CD14-positive monocyte (primary cell): ENCODE measurements at places on chromosomes 16 and 17.

DNA sequence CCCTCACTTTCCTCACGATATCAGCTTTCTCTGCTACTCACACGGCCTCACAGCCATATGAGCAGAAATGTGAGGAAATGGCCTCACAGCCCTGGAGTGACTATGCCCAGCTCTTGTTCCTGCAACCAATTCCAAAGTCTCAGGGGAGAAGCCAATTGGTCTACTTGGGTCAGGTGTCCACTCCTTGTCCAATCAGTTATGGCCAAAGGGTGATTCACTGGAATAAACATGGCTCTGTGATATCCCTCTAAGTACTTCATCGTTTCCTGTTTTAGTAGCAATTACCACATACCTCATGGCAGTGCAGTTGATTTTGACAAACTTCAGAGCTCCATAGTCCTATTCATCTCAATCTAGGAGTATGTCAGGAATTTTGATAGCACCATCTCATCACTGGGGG lies 195.4 kb downstream of the KATNIP start:
- no peak for DNase-seq
- H3K36me3 ChIP-seq = peaks cover 7% of the 10 kb centered on the region
- peaks cover 7% of the 10 kb centered on the region for H3K4me1 ChIP-seq
- H3K27me3 ChIP-seq = no peaks in the 10 kb centered on the region

DNA sequence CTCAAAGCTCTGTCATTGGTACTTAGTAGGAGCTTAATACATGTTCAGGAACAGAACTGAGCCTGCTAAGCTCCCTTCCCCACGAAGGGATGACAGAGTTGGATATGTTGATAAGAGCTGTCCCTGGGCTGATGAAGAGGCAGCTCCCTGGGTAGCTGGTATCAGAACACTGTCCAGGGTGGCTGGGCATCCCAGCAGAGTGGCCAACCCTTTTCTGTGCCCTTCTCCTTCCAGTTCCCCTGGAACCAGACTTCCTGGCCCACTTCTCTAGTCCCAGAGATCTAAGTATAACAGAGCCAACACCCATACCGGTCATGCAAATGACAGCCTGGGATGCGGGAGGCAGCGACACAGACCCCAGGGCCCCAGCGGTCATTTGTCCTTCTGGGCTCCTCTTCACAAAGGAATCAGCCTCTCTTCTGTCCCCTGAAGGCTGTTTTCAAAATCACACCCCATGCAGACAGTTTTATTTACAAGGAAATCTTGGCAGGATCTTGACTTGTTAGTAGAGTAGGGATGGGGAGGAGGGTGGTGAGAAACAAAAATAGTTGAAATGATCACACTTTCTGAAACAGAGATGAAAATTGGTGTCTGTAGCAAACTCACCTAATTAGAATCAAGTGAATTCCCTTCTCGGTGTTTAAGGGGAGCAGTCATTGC lies 1.4 kb upstream of the RHBDL3 start:
- peaks cover 77% of the 10 kb centered on the region for H3K27me3 ChIP-seq
- H3K4me1 ChIP-seq = peaks cover 21% of the 10 kb centered on the region
- H3K27ac ChIP-seq = no peak overlapping the region
- H3K4me3 ChIP-seq = no peak overlapping the region

DNA sequence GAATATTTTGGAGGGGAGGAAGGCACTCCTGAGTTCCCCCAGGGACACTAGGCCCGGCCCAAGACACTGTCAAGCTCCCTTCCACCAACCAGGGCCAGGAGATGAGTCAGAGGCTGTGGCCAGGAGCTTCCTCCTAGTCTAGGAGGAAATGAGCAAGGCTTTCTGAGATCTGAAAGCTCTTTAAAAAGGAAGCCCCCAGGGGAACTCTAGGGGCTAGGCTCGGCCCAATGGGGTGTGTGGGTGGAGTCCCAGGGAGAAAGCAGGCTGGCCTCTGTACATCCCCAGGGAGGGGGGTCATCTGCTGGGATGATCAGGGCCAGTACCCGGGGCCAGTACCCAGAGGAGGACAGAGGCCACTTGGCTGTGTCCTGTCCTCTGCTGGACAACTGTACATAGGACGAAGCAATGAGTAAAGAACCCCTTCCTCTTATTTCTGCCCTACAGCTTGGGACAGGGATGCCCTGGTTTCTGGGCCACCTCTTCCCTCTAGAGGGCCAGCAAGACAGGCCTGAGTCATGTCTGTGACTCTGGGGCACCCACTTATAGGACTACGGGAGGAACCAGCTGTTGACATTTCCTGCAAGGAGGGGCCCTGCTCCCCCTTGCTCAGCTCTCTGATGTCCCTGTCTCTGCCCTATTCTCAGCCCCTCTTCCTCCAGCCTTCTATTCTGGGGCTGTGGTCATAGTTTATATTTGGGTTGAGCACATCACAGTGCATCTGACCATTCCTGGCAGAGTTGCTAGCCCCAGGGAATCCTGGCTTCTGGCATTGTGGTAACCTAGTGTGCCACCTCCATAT lies 2.7 kb downstream of the FHOD1 start:
- peaks cover 68% of the 10 kb centered on the region for H3K4me1 ChIP-seq
- H3K4me3 ChIP-seq = peak overlapping the region; percentile 71
- H3K27ac ChIP-seq = peak overlapping the region; percentile 84
- peaks cover 2% of the 10 kb centered on the region for H3K36me3 ChIP-seq

- H3K27me3 ChIP-seq = no peaks in the 10 kb centered on the region
- H3K27ac ChIP-seq = no peak overlapping the region
- H3K4me3 ChIP-seq = no peak overlapping the region
- peaks cover 48% of the 10 kb centered on the region for H3K4me1 ChIP-seq
- no peak for DNase-seq
- H3K36me3 ChIP-seq = peaks cover 62% of the 10 kb centered on the region
Observed at GRCh38 chr17:16442141-16442540, 26.8 kb downstream of the TRPV2 start.

GRCh38 chr16:76081967-76082366 lies 195.2 kb upstream of the CNTNAP4 start:
- no peaks in the 10 kb centered on the region for H3K36me3 ChIP-seq
- no peaks in the 10 kb centered on the region for H3K4me1 ChIP-seq
- H3K27ac ChIP-seq = no peak overlapping the region

- peaks cover 7% of the 10 kb centered on the region for H3K27me3 ChIP-seq
- no peaks in the 10 kb centered on the region for H3K36me3 ChIP-seq
- peak overlapping the region; percentile 28 for H3K27ac ChIP-seq
- peak; percentile 86 for DNase-seq
- H3K4me3 ChIP-seq = no peak overlapping the region
- peaks cover 30% of the 10 kb centered on the region for H3K4me1 ChIP-seq
Observed at GRCh38 chr16:57807968-57808528, 5.8 kb upstream of the KIFC3 start.

DNA sequence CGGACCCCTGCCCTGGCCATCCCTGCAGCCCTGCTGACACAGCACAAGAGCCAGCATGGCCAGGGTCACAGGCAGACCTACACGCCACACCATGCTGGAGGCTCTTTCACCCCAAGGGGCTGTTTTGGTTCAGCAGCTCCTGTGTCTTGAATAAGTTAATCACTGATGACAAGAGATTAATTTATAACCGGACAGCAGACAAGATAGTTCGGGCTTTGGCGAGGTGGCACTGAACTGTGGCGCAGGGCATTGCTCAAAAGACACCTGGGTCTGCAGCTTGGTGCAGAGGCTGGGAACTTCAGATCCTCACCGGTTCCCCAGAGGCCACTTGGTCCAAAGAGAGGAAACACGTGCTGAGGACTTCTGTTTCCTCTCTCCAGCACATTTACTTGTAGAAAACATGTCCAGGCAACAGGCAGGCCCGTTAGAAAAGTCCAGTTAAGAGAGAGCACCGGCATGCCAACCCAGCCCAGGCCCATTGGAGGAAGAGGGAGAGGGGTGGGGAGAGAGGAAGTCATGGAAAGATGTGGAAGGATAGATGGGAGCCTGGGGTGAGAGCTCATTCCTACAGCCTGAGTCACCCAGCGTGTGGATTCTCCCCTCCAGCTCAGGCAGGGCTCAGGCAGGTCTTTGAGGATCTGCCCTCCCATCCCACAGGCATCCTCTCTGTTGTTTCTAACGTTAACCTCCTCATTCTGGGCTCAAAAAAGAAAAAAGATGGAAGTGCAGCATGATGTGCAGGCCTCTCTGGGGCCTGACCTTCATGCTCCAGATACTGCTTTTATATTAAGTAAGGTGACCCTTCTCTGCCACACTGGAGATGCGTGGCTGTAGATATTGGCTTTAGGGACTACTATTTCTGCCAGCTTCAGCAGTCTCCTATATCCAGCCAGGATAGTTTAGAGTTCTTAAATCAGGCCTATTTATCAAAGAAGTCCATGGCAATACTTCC lies 80.0 kb upstream of the HNF1B start:
- peaks cover 78% of the 10 kb centered on the region for H3K4me1 ChIP-seq
- no peaks in the 10 kb centered on the region for H3K36me3 ChIP-seq
- DNase-seq = no peak
- H3K4me3 ChIP-seq = no peak overlapping the region
- peak overlapping the region; percentile 86 for H3K27ac ChIP-seq
- H3K27me3 ChIP-seq = no peaks in the 10 kb centered on the region

GRCh38 chr17:82536512-82537201 lies 17.1 kb downstream of the FOXK2 start:
- DNase-seq = no peak
- H3K27ac ChIP-seq = peak overlapping the region; percentile 13
- peaks cover 32% of the 10 kb centered on the region for H3K4me1 ChIP-seq
- no peaks in the 10 kb centered on the region for H3K27me3 ChIP-seq
- H3K4me3 ChIP-seq = no peak overlapping the region

DNA sequence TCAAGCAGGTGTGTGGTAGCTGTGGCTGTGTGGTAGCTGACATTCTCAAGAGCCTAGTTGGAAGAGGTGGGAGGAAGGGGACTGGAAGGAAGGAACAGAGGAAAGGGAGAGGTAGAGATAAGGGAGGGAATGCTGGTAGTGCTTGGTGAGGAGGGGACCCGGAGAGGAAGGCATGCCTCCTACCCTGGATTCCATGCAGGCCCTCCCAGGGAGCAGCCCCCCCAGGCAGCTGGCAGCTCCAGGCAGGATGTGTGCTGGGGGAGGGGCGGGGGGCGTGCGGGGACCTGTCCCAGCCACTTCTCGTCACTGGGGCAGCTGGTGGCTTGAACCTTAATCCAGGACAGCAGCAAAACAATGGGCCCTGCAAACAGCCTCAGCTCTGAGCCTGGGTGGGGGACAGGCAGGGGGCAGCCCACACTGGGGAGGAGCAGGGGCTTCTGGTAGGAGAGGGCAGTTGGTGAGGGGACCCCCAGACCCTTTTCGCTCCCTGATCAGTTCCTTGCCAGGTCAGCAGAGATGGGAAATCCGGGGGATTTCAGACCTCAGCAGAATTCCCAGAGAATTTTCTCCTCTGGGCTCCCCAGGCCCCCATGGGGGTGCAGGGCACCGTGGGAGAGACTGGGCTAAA lies 27.1 kb downstream of the ARHGAP23 start:
- DNase-seq = no peak
- no peaks in the 10 kb centered on the region for H3K36me3 ChIP-seq
- peaks cover 28% of the 10 kb centered on the region for H3K27me3 ChIP-seq
- H3K4me1 ChIP-seq = no peaks in the 10 kb centered on the region
- no peak overlapping the region for H3K27ac ChIP-seq
- H3K4me3 ChIP-seq = no peak overlapping the region

DNA sequence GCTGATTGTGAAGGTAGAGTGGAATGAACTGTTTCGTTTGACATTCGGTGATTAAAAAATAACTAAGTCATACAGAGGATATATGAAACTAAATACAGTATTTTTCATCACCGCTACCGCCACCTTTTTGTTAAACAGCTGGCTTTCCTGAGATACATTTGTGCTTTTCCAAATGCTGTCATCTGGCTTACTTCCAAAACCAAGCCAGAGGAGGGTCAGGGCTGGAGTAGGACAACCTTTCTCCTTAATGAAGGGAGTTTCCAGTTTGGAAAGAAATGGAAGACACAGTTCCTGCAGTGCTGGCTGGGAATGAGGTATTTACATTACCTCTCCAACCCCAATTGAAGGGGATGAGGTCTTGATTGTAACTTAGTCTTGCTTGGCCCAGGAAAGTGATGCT lies 3.2 kb downstream of the TNRC6C start:
- no peaks in the 10 kb centered on the region for H3K36me3 ChIP-seq
- no peak overlapping the region for H3K4me3 ChIP-seq
- peaks cover 36% of the 10 kb centered on the region for H3K27me3 ChIP-seq
- no peak overlapping the region for H3K27ac ChIP-seq

GRCh38 chr16:89556750-89557689 lies 3.5 kb upstream of the RPL13 start:
- H3K27ac ChIP-seq = no peak overlapping the region
- H3K36me3 ChIP-seq = peaks cover 49% of the 10 kb centered on the region
- no peak overlapping the region for H3K4me3 ChIP-seq
- peaks cover 31% of the 10 kb centered on the region for H3K4me1 ChIP-seq

DNA sequence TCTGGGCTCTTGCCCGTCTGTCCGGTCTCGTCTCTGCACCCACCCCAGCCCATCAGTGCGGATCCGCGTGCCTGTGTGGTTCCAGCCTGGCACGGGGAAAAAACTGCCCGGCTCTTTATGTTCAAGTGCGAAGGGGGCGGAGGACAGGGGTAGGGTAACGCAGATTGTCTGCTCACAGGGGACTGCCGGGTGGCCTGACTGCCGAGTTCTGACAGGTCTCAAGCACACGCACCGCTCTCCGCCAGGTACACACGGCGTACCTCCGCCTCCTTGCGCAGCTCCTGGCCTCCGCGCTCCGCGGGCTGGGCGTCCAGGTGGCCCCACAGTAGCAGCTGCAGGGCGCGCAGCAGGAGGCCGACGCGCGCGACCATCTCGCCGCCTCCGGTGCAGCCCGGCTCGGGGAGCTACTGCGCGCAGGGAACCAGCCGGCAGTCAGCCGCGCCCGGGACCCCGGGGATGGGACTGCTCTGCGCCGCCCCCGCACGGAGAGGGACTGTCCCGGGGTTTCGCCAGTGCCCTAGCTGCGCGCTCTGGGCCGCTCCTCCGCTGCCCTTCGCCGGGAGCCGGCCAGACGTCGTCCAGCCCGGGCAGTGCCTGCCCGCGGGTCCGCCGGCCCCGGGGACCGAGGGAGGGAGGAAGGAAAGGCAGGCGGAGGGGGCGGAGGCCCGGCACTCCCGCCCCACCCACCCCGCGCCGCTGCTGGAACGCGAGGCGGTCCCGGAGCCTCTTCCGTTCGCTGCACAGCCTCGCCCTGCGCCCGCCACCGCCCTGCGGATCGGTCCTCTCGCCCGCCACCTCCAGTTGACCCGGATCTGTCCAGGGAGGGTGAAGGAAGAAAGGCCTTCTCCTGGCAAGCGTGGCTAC lies at the start of gene MMP28:
MMP28 (minus strand) TSS at position 635 of the 864 bp plus-strand sequence; CDS start at position 371, 264 bp downstream.
- no peaks in the 10 kb centered on the region for H3K36me3 ChIP-seq
- no peak within 1 kb of the TSS for H3K27ac ChIP-seq
- H3K4me3 ChIP-seq = peak within 1 kb of the TSS; percentile 69
- H3K4me1 ChIP-seq = peaks cover 15% of the 10 kb centered on the region
- H3K27me3 ChIP-seq = peaks cover 57% of the 10 kb centered on the region

GRCh38 chr17:76441686-76442340 lies 11.1 kb downstream of the UBE2O start:
- H3K36me3 ChIP-seq = no peaks in the 10 kb centered on the region
- H3K27ac ChIP-seq = no peak overlapping the region
- no peak overlapping the region for H3K4me3 ChIP-seq
- peaks cover 11% of the 10 kb centered on the region for H3K4me1 ChIP-seq
- no peaks in the 10 kb centered on the region for H3K27me3 ChIP-seq

GRCh38 chr16:82187829-82188228 lies 17.8 kb upstream of the MPHOSPH6 start:
- H3K36me3 ChIP-seq = no peaks in the 10 kb centered on the region
- peaks cover 61% of the 10 kb centered on the region for H3K4me1 ChIP-seq
- no peaks in the 10 kb centered on the region for H3K27me3 ChIP-seq
- no peak overlapping the region for H3K4me3 ChIP-seq
- DNase-seq = no peak
